ENCODE measurements at places on chromosomes 16 and 17.

- DNase-seq = no peak
These were observed 167.4 kb upstream of the CACNG5 start for GRCh38 chr17:66667491-66668030.

- no peak for DNase-seq
These were observed 47.4 kb upstream of the JPH3 start for GRCh38 chr16:87554754-87555427.

DNA sequence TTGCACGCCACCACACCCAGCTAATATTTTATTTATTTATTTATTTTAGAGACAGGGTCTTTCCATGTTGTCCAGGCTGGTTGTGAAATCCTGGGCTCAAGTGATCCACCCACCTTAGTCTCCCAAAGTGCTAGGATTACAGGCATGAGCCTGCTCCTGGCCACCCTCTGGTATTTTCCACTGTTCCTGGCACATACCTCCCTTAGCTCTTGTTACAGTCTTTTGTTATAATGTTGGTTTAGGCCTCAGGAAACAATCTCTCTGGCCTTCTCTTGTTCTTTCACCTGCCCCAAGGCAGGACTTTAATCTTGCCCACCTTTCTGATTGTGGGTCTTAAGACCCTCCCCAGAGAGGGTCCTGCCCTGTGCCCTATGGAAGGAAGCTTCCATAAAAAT lies 3.6 kb upstream of the CYTH1 start:
- no peak for DNase-seq

- no peak for DNase-seq
These were observed 12.9 kb upstream of the CACNG5 start for GRCh38 chr17:66822009-66822408.

DNA sequence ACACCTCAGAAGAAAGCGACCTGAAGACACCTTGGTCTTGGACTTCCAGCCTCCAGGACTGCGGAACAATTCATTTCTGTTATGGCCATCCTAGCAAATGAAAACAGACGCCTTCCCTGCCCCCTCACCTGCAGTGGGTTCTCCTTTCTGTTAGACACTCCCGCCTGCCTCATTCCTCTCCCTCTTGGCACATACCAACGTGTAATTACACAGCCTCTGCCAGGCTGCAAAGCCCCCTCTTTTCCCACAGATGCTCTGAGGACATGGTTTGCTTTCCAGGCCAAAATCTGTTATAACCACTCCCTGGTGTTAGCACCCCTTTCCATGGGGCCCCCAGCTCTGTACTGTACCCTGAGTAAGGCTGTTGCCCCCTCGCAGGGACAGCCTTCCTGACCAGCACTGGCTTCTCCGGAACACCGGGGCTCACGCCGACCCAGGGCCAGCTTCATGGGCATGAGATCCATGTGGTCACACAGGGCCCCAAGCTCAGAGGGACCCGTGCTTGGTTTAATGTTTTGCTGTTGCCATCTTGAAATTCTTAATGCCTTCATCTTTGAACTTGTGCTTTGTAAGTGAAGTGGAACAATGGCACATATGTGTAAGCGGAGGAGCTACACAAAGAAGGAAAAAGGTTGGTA lies 64.1 kb downstream of the SDK2 start:
- DNase-seq = no peak

- DNase-seq = no peak
These were observed 14.5 kb upstream of the GPRC5C start for GRCh38 chr17:74417178-74418045.

GRCh38 chr17:50093807-50094206 lies 1.3 kb upstream of the PDK2 start:
- DNase-seq = no peak

GRCh38 chr17:2709183-2709661 lies 2.3 kb downstream of the CLUH start:
- DNase-seq = no peak

GRCh38 chr17:9771465-9771864 lies 19.9 kb downstream of the DHRS7C start:
- no peak for DNase-seq

DNA sequence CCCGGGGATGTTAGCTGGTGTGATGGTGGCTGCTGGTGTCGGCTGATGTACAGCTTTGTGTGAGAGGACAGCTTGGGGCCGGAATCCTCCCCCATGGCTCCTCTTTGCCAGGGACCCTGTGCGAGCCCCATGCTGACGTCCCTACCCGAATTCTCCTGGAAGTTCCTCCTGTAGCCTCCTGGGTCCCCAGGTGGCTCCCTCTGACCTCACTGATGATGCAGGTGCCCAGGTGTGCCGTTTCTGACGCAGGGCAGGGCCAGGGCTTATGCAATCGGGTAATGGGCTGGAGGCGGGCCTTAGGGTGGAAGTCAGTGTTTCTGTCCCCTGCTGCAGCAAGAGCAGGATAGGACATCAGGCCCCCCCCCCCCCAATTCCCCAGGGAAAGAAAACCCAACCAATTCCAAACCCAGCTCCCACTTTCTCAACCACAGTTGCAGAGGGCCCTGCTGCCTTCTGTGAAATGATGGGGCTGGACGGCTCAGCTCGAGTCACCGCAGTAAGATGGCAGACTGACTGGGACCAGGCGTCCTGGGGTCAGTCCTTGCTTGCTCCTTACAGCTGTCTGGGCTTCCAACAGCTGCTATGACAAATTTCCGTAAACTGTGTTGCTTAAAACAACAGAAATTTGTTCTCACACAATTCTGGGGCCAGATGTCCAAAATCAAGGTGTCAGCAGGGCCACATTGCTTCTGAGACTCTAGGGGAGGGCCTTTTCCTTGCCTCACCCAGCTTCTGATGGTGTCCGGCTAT lies 139.0 kb upstream of the PLCG2 start:
- DNase-seq = no peak

- DNase-seq = no peak
These were observed 247.8 kb downstream of the XYLT1 start for GRCh38 chr16:17222871-17223401.

- no peak for DNase-seq
These were observed 61.3 kb upstream of the BRD7 start for GRCh38 chr16:50430076-50430475.

- DNase-seq = no peak
These were observed 13.5 kb downstream of the NUDT16L1 start for GRCh38 chr16:4706871-4707270.

- DNase-seq = no peak
These were observed 23.1 kb upstream of the MAP3K14 start for GRCh38 chr17:45339646-45340605.

DNA sequence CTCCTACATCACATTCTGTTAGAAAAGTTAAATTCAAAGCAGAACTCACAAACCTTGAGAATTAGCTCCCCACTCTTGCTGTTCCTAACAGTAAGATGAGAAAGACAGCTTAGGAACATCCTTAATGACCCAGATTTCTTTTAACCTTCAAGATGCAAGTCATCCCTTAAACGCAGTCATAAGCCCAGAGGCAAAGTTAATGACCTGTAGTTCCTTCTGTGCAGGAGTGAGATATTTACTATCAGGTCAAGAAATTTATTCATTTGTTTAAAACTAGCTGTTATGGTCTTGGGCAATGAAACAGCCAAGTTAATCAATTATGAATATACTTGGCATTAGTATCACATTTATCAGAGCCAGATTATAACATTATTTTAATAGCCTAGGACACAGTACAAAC lies 37.1 kb downstream of the NXPH3 start:
- DNase-seq = no peak

DNA sequence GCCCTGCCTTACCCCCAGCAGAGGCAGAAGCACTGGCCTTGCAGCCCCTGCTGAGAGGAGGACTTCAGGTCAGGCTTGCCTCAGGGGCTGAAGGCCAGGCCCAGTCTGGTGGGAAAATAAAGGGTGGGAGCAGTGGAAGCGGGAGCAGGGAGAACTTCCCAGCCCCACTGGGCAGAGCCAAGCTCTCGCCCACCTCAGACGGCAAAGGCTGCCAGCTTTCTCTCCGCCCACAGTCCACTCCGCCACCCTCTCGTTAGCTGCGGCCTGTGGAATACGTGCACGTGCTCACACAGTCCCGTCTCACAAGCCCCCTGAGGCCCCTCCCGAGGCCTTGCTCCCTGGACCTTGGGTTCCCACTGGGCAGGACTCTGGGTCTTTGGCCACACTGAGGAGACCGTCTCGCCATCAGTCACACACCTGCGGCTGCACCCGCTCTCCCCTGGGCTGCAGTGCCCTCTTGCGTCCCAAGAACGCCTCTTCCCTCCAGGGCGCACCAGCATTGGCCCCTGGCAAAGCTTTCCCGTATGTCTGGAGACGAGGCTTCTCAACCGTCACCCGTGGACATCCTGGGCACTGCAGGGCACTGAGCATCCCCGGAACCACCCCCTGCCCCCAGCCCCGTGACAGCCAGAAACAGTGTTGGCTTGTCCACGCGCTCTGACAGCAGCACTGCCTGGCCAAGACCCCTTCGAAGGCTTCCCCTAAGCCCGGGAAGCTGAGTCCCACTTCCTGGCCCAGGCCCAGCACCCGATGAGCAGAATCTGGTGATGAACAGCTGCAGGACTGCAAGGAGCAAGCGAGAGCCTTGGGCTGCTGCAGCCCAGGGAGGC lies 8.3 kb downstream of the MRPL28 start:
- peak; percentile 78 for DNase-seq

GRCh38 chr17:71500761-71501555 lies 619.9 kb upstream of the SOX9 start:
- no peak for DNase-seq

DNA sequence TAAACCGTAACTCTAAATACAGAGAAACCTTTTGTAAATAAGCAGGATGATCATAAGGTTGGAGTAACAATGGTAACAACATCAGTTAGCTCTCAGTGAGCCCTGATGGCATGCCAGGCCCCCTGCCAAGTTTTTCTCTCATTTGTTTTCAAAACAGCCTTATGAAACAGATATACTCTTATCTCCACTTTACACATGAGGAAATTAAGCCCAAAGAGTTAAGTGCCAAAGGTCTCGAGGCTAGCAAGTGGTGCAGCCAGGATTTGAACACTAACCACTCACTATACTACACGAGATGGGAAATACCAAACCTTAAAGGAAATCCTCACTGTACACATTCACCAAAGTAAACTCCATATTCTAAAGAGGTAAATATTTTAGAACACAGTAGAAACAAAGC lies 15.0 kb downstream of the USP31 start:
- DNase-seq = no peak

- no peak for DNase-seq
These were observed 14.8 kb upstream of the MTMR4 start for GRCh38 chr17:58529275-58529674.

- DNase-seq = no peak
These were observed 347.6 kb downstream of the WWOX start for GRCh38 chr16:78446992-78447563.

DNA sequence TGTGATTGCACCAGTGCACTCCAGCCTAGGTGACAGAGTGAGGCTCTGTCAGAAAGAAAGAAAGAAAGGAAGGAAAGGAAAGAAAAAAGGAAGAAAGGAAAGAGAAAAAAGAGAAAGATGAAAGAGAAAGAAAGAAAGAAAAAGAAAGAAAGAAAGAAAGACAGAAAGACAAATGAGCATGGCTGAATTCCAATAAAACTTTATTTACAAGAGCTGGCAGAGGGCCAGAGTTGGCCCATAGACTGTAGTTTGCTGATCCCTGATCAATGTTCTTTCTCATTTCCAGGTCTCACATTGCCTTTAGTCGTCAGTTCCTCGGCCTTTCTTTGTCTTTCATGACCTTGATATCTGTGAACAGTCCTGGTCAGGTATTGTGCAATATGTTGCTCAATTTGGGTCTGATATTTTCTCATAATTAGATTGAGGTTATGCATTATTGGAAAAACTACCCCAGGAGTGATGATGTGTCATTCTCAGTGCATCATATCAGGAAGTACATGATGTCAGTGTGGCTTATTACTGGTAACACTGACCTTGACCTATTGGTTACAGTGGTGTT lies 68.5 kb upstream of the MED9 start:
- DNase-seq = no peak

DNA sequence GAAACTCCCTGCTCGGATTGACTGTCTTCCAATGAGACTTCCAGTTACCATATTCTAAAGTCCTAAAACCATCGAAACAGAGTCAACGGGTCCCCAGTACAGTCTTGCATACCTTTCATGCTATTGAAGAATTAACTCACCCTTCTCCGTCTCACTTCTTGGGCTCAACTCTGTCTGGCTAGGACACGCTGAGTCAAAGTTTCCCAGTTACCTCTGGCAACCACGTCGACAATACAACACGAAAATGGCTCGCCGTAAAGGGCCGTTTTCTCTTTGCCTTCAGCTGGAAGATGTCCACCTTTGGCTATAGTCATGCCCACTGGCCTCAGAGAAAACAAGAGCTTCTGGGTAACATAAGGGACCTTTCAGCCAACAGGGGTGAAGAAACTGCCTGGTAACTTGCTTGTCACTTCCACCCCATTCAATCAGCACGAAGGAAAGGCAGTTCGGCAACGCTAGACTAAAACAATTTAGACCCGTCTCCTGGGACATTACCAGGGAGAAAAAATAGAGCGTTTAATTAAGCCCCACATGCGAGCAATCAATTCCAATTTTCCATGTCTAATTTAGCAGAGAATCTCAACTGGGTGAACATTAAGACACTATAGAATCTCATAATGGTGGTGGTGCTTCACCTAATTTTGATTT lies 21.5 kb downstream of the KCNG4 start:
- DNase-seq = no peak

DNA sequence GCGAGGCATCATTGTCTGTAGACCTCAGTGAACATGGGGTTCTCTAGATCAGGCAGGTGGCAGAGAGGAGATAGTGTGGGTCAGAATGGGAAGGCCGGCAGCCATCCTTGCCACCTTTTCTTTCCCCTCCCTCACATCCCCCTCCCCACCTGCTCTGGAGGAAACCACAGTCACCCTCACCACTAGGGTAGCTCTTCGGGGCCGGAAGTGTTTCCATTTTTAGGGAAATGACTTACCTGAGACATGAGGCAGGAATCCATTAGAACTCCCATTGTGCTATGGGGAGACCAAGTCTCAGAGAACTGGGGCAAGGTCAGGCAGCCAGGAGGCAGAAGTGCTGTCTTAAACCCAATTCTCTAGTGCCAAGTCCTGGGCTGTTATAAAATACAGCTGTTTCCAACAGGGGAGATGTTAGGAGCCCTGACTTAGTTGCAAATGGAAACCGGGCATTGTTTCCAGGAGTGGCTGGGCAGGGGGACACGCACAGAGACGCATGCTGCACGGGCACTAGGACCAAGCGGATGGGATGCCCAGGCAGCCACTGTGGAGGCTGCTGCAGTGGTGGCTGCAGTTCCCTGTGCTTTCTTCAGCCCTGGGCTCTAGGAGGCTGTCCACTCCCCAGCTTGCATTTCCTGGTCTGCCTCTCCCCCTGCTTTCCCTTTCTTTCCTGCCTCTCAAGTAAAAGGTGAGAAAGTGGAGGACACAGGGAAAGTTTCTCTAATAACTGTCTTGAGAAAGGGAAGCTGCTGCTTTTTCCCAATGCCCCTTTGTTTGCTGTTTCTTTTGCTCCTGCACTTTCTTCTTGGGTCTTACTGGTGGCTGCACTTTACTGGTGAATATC lies 2.8 kb downstream of the HAS3 start:
- no peak for DNase-seq

GRCh38 chr16:9449597-9449996 lies 358.2 kb downstream of the HAPSTR1 start:
- DNase-seq = no peak

- no peak for DNase-seq
These were observed 2.8 kb downstream of the MYH11 start for GRCh38 chr16:15854061-15854460.

Measured in hepatic stellate cell (primary cell).